D341Med (cell line): ENCODE measurements at places on chromosomes 12 and 14.

DNA sequence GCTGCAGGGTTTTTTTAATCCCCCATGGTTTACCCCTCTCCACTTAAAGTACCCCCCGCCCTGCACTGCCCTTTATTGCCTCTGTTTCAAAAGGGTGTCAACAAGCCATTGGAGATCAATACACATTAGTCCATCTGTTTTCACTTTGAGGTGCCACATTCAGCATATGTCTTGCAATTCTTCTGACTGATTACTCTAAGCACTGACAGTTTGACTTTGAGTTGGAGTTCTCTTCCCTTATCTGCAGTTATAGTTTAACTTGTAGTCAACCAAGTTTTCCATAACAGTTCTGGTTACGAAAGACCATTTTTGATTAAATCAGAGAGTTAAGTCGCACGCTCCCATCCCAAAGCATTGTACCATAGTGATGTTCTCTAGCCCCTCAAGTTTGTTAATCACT is 260.8 kb upstream of the TBX3 start:
- no peak for DNase-seq

DNA sequence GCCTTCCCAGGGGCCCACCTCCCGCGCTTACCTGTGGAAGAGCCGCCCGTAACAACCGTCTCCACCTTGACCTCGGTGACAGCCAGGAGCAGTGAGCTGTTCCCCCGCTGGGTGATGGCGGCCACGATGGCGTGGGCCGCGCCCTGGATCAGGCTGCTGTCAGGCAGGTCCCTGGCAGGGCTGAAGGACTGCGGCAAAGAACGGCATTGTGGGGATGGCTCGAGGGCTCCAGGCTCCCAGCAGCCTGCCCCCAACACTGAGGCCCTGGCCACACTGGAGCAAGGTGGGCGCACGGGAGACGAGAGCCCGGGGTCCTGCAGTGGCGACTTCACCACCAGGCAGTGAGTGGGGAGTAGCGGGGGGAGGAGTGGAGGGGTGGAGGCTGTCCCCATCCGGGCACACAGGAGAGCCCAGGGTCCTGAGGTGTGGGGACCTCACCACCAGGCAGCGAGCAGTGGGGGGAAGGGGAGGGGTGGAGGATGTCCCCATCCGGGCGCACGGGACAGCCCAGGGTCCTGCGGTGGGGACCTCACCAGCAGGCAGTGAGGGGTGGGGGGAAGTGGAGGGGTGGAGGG is 25.0 kb downstream of the JAG2 start:
- DNase-seq = no peak

- DNase-seq = no peak
Measured at GRCh38 chr12:113892556-113892955, 73.6 kb downstream of the RBM19 start.

GRCh38 chr14:44309331-44309730 is 197.8 kb downstream of the FSCB start:
- no peak for DNase-seq

DNA sequence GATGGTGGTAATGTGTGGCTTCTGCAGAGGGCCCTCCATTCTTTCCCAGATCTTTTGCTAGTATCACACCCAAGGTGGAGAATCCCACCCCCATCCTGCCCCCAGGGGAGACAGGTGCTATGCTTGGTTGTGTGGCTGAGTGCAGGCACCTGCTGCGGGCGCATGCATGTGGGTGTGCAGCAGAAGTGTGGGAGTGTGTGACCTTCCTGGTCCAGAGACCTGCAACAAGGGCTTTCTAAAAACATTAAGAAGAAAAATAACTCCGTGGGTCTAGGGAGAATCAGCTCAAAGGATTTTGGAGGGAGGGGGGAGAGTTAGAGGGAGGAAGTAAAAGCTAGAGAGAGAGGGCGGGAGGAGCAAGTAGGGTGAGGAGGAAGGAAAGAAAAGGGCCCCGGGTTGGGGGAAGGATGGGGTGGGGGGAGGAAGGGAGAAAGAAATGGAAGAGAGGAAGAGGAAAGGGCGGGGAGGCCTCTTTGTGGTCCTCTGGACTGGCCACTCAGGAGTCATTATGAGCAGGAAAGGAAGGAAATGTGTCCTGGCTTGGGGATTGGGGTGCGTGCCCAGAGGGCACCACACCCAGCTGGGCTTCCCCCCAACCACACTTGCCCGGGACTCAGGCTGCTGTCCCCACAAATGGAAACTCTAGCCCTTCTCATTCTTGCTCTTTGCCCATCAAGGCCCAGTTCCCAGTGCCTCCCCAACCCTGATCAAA is 3.1 kb upstream of the FIGNL2 start:
- no peak for DNase-seq

DNA sequence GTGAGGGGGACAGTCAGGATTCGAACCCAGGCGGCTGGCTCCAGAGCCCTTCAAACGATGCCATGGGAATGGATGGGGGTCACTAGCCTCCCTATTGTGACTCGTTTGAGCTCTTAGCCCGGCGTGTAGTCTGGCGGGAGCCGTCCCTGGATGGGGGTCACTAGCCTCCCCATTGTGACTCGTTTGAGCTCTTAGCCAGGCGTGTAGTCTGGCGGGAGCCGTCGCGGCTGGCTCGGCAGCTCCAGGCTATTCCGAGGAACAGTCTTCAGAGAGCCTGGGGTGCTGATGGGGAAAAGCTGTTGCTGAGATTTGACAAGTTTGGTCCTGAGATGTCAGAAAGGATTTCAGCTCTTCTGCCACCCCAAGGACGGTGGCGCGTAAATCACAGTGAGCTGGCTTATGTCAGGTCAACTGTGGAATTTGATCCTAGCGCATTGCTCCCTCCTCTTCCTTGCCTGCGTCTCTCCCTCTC is 58.3 kb downstream of the CALM1 start:
- DNase-seq = no peak

GRCh38 chr12:58703866-58704265 is 216.4 kb downstream of the LRIG3 start:
- no peak for DNase-seq

GRCh38 chr12:128793701-128794100 is 30.1 kb downstream of the SLC15A4 start:
- DNase-seq = no peak

GRCh38 chr12:46590991-46591703 is 218.6 kb upstream of the SLC38A2 start:
- DNase-seq = no peak

DNA sequence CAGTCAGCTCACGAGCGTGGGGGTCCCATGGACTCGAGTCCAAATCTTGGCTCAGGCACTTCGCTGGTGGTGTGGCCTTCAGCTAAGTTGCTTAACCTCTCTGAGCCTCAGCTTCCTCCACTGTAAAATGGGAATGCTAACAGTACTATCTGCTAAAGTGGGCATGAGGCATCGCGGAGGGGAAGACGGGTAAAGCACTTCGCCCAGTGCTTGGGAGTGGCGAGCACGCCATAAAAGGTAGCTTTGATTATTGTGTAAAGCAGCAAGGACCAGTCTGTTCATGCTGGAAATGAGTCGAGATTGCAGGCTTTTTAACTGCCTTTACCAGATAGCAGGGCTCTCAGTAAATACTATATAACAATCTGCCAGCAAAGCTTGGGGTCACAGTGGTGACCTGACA is 24.5 kb downstream of the HRK start:
- no peak for DNase-seq

DNA sequence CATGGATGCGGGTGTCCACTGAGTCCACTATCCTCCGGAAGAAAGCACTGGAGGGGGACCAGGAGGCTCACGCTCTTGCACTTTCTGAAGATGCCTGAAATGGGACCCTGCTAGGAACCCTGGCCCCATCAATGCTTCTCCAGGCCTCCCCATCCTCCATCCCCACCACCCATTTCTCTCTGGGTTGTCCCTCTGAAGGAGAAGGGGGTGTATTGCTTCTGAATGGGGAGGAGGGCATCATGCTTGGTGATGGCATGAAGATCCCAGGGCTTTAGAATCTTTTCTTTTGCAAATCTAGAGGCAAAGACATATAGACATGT is 681 bp upstream of the JPH4 start:
- DNase-seq = no peak

GRCh38 chr14:97177016-97177415 is 379.8 kb downstream of the VRK1 start:
- peak; percentile 50 for DNase-seq

- no peak for DNase-seq
Measured at GRCh38 chr14:76413962-76414600, 38.1 kb downstream of the ESRRB start.

DNA sequence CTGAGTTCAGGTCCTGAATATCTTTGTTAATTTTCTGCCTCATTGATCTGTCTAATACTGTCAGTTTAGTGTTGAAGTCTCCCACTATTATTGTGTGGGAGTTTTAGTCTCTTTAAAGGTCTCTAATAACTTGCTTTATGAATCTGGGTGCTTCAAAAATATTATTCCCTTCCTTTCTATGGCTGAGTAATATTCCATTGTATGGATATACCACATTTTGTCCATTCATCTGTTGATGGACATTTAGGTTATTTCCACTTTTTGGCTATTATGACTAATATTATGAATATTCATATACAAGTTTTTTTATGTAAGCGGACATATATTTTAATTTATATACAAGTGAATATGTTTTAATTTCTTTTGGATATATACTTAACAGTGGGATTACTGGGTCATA is 82.7 kb downstream of the SDR9C7 start:
- DNase-seq = no peak

- DNase-seq = no peak
Measured at GRCh38 chr14:60848066-60848465, 113.5 kb downstream of the MNAT1 start.

DNA sequence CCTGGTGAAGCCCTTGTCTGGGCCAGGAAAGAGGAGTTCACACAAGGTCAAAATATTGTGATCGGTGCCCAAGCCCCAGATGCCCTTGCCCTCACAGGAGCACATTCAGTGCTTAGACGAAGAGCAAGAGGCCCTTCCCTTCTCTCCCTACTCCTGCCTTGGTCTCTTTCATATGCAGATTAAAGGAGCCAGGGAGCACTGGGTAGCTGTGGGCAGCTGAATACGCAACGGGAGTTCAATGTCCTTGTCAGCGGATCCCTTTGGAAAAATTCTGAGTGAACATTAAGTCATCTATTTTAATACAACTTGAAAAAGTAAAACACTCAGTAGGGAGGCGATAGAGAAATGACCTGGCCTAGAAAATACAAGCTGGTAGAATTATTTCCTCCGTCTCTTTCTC is 1489.4 kb downstream of the AACS start:
- DNase-seq = no peak

- no peak for DNase-seq
Measured at GRCh38 chr12:13454991-13455777, 258.7 kb downstream of the EMP1 start.

DNA sequence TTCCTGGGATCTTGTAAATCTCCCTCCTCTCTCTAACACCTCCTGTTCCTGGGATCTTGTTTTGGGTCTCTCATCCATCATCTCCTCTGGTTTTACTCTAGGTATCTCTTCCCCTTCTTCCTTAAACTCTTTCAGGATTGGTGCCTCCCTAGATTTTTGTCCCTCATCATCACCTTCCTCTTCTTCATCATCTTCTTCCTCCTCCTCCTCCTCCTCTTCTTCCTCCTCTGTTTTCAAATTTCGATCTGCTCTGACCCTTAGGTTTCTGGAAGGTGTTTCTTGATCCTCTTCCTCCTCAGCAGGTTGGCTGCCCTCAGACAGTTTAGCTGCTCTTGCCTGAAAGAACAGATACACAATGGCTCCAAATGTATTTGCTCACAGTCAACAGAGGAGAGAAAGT is 14.5 kb downstream of the ACIN1 start:
- no peak for DNase-seq

DNA sequence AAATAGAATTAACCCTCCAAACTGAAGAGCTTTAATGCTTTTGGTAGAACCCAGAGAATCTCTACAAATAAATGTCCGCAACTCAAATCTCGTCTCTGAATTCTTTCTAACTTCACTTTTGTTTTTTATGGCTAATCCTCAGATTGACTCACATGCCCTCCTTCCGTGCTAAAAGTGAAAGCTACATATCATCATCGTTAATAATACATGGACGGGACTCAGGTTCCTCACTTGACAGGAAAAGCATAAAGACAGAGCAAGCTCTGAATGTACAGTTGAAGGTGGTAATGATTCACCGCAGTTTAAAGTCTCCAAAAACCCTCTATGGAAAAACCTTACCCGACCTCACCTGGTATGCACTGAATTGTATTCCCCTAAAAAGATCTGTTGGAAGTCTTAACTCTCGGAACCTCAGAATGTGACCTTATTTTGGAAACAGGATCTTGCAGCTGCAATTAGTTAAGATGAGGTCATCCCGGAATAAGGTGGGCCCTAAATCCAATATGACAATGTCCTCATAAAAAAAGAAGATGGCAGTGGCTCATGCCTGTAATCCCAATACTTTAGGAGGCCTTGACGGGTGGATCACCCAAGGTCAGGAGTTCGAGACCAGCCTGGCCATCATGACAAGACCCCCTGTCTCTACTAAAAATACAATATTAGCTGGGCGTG is 147.4 kb upstream of the FOXN3 start:
- no peak for DNase-seq

- peak; percentile 42 for DNase-seq
Measured at GRCh38 chr12:98572010-98572409, 21.5 kb upstream of the SLC25A3 start.

- peak; percentile 82 for DNase-seq
Measured at GRCh38 chr12:124687917-124688316, 120.5 kb upstream of the NCOR2 start.

DNA sequence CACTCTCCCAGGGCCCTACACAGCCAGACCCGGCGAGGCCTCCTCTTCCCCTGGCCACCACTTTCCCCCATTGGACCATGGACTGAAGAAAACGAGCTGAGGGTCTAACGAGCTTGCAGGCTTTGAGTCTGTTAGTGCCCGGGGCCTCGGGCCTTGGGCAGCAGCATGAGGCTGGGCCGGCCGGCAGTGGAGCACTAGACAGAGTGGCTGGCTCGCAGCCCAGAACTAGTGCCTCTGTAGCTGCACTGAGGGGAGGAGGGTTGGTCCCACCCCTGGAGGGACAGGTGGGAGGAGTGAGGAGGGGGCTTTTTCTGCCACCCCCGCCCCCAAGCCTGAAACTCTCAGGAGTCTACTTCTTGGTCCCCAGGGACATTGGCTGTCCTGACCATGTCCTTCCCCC is 38.7 kb downstream of the SLC6A12 start:
- no peak for DNase-seq

GRCh38 chr12:29521951-29522350 is 24.5 kb upstream of the OVCH1 start:
- DNase-seq = no peak

GRCh38 chr12:122943196-122943595 is 23.1 kb downstream of the ABCB9 start:
- peak; percentile 21 for DNase-seq

DNA sequence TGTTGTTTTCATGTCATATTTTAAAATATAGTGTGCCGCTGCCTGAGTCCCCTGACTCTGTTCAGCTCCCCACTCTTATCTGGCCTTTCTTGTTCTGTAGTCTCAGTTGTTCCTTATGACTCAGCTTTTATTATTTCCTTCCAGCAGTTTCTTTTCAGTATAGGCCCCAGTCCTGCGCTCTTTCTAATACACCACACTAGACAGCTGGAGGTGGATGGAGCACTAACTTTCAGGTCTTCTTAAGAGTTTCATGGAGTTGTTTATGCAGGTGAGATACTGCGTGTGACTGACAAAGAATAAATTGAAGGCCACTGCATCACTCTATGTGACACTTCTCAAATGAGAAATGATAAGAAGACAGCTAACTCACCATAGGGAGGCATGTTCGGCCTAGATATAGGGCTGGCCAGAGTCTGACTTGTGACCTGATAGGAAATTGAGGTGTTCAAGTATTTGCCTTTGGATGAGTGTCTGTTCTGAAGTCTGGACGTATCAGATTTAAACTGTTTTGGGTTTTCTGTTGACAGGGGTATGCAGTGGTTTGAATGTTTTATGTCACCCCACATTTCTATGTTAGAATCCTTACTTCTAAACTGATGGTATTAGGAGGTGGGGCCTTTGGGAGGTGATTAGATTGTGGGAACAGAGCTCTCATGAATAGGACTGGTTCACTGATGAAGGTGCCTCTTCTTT is 60.8 kb upstream of the CLMN start:
- DNase-seq = no peak
